ENCODE measurements at places on chromosomes 2 and 18.

GRCh38 chr2:112690853-112691401, 29.9 kb upstream of the NT5DC4 start:
- no peak overlapping the region for H3K27ac ChIP-seq
- no peaks in the 10 kb centered on the region for H3K27me3 ChIP-seq
- H3K36me3 ChIP-seq, result no peaks in the 10 kb centered on the region
- peak; percentile 73 for DNase-seq

DNA sequence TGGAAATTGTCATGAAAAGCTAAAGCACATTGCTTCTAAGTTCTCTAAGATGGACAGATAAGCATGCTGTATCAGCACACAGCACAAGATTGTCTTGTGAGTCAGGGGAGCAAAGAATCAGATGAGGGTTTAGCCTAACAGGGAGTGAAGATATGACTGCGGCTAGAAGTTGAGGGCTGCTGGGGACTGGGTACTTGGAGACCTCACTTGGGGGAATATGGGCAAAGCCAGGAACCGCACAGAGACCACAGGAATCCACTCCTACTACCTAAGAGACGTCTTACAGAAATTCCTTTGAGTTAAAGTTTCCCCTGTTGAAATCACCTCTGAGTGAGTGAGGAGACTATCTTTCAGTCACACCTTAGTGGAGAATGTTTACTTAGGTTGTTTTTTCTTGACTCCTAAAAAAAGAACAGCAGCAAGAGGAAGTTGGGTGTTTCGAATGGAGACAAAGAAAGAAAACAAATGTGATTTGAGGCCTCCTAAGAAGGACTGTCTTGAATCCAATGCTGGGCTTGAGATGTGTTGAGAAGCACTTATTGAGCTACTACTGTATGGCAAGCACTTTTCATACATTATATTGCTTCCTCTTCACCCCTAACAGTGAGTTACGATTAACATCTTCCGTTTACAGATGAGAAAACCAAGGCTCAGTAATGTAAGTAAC, 100.7 kb downstream of the ANKRD44 start:
- no peak overlapping the region for H3K4me3 ChIP-seq
- H3K36me3 ChIP-seq, result no peaks in the 10 kb centered on the region
- H3K27ac ChIP-seq, result peak overlapping the region; percentile 45

DNA sequence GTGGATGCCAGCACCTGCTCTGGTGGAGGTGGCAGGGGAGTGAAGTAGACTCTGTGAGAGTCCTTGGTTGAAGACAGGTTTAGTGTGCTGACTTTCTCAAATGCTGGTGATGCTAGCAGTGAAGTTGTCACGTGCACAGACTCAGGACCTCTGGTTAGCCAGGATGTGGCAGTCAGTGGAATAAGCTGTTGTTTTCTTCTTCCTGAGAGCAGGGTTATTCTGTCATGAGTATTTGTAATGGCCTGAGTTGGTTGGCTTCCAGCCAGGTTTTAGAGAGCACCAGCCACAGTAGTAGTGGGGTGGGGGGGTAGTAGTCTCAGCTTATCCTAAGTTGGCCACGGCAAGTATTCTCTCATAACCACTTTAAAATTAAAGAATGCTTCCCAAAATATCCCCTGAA, 238.5 kb upstream of the FBXO11 start:
- H3K27me3 ChIP-seq, result no peaks in the 10 kb centered on the region
- H3K4me1 ChIP-seq, result no peaks in the 10 kb centered on the region
- no peaks in the 10 kb centered on the region for H3K36me3 ChIP-seq

- no peak overlapping the region for H3K27ac ChIP-seq
- no peak overlapping the region for H3K4me3 ChIP-seq
- no peak for DNase-seq
- H3K27me3 ChIP-seq, result no peaks in the 10 kb centered on the region
These were observed 156.5 kb upstream of the L3MBTL4 start for GRCh38 chr18:6571239-6571602.

DNA sequence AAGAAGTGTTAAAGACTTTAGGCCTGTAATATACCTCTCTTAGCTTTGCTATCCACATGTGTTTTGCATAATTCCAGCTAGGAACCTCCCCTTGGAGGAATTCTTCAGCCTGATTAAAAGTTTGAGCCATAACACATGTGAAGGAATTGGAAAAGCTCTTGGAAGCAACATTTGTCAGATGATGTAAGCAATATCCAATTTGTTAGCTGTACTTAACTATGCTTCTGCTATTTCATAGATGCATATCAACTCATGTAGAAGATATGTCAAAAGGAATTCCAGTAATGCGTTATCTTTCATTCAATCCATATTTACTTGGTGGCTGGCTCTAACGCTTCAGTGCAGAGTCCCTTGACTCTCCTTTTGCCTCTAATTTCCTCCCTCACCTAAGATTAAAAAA, 46.2 kb downstream of the PKP4 start:
- no peaks in the 10 kb centered on the region for H3K27me3 ChIP-seq
- H3K4me3 ChIP-seq, result no peak overlapping the region
- no peaks in the 10 kb centered on the region for H3K36me3 ChIP-seq
- DNase-seq, result no peak
- no peaks in the 10 kb centered on the region for H3K4me1 ChIP-seq
- no peak overlapping the region for H3K27ac ChIP-seq
